ENCODE measurements at places on chromosomes 4 and X.

- no peak for DNase-seq
These were observed 24.1 kb upstream of the PI4K2B start for GRCh38 chr4:25209702-25210101.

GRCh38 chr4:39237179-39237578, 54.9 kb downstream of the WDR19 start:
- DNase-seq = no peak

DNA sequence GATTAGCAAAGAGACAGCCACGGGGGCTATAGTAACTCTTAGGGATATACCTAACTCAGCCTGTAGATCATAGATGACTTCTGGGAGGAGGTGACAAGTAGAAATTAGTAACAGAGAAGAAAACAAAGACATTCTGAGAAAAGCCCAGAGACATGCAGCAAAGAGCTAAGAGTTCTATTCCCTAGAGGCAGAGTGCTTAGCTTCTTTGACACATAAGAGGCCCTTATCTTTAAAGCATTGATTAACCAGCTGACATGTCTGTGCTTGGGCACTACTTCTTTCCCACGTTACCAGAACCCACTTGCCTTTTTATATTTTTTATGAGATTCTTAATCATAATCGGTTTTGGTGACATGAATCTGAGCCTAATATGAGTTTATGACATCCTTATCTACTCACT, 179.5 kb downstream of the GABRB1 start:
- no peak for DNase-seq

DNA sequence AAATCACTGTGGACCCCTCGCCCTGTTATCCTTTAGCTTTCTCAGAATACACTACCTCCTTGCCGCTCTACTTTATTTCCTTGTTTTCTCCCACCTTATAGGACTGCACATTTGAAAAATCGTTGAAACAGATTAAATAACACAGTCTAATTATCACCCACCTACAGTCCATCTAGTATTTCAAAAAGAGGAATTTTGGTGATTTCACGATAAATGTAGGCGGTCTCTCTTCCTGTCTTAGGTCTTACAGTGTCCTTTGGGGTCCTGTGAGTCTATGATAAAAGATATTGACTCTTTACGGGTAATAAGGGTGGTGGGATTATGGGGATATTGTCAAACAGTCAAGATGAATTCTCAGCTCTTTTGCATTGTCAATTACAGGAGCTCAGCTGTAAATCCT, 2.4 kb upstream of the TBL1X start:
- DNase-seq = no peak

- DNase-seq = no peak
These were observed 95.1 kb upstream of the STIM2 start for GRCh38 chr4:26765515-26765914.

DNA sequence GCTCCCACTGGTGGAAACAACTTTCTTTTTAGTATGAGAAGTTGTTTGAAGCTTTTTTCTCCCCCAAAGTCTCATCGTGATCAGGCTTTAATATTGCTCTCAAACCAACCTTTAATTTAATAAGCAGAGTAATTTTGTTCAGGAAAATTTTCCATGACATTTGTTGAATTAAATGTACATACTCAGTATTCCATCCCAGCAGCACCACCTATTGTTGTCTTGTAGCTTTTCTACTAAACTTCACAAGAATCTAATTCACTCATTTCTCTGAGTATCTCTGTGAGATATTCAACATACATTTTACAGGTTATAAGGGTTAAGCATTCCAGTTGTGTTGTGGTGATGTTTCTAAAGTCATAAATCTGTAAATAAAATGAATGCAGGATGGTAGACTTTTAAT, 218.3 kb upstream of the HAND2 start:
- no peak for DNase-seq

- DNase-seq = no peak
These were observed 177.8 kb downstream of the RASL11B start for GRCh38 chr4:53039741-53040458.

- no peak for DNase-seq
These were observed 87.2 kb downstream of the AREG start for GRCh38 chr4:74531963-74532794.

- DNase-seq = no peak
These were observed 3.3 kb upstream of the RPS4X start for GRCh38 chrX:72280321-72280845.

DNA sequence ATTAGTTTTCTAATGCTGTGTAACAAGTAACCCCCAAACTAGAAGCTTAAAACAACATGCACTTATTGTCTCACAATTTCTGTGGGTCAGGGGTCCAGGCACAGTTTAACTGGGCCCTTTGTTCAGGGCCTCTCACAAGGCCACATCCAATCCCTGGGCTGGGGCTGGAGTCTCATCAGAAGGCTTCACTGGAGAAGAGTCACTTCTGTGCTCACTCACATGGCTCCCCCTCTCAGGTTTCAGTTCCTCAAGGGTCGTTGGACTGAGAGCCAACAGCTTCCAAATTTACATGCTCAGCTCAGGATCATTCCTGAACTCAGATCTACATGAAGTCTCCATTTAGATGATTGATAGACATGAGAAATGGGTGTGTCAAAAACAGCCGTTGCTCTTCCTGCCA, 77.1 kb downstream of the EVC start:
- no peak for DNase-seq

Measured in activated naive CD4-positive, alpha-beta T cell (primary cell).